ENCODE measurements at places on chromosomes 7 and 10.

DNA sequence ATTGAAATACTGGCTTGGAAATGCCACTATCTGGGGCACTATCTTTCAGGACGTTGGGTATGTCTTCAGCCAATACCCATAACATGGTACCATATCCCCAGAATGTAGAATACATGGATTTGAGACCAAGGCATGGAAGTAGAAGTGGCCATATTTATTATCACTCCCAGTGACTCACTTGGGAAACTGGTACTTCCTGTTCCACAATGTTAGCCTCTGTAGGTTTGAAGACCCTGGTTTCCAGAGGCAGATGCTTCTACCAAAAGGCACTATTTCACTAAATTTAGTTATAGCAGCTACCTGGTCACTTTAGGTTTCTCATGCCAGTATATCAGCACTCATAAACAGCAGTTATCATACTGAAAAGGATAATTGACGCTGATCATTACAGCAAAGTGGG is 184.2 kb downstream of the CCDC71L start:
- DNase-seq, result no peak

DNA sequence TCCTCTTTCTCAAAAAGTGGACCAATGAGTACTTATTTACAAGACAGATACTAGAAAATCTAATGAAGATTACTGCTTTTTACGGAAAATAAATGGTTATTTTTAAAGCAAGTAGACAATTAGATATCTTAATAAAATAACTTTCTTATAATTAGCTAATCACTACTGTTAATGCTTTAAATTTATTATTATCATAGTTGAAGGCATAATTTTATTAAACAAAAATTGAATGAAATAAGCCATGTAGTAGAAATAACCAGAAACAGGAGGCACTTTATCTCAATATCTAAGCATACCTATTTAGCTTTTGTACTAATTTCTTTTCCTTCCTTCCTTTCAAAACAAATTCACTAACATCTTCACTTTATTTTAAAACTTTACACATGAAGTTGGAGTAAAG is 134.9 kb downstream of the CHCHD3 start:
- DNase-seq, result no peak

GRCh38 chr7:43431020-43431595 is 151.8 kb upstream of the STK17A start:
- no peak for DNase-seq

DNA sequence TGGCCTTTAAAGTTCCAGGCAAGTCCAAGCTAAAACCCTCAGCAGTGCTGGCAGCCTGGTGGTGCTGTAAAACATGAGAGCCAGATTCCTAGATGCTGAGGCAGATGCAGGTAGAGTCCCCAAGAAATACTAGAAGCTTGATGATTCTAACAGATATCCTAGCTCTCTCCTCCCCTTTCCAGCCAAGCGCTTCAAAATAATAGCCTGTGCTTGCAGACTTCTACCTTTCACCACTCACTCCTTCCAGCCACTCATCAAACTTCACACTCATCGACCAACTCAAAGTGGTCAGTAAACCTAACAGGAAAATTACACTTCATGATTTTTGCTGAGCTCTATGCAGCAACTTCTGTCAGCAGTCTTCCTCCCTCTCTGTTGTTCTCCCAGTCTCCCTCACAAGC is 50.2 kb downstream of the LMBR1 start:
- no peak for DNase-seq

- no peak for DNase-seq
These were observed 982.1 kb upstream of the MBL2 start for GRCh38 chr10:53754596-53755250.

DNA sequence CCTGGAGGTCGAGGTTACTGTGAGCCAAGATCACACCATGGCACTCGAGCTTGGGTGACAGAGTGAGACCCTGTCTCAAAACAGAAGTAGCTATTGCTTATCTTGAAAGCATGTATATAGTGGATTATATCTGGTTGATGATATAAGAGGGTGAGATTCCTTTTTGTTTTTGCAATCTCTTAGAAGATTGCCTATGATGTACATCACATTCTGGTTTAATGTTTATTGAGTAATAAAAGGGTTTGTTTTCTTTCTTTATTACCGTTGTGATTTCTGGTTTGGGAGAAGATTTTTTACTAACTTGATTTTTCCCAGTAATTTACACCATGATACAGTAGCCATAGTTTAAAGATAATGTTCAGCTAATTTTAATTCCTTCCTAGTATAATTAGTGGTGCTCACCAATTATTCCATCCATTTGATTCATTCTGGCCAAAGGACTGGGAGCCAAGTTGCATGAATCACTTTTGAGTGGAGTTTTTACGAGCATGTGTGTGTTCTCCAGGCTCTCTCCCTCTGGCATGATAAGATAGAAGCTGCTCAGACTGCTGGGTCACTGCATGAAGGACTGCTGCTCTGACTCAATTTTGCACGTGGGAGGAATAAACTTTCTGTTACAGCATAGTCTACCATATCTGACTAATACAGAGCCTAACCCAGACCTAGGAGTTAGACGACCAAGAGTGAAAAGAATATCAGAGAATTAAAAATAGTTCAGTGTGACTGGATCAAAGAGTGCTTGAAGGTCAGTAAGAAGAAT is 13.5 kb upstream of the TSPAN13 start:
- no peak for DNase-seq

DNA sequence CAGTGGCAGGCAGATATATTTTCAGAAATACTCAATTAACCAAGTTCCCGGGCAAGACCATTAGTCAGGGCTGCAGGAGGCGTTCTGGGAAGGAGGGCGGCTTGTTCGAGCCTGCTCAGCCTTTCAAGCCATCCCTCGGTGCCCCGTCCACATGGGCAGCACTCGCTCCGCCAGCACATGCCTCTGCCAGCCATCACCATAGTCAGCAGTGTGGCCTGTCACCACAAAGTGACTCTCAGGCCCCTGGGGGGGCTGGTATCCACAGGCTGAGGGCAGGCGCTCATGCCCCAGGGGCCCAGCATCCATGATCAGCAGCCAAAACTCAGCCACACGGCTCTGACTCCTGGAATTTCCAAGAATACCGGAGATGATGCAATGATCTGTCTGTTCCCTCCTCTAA is 81.9 kb downstream of the CHST15 start:
- no peak for DNase-seq

GRCh38 chr7:36021917-36022550 is 131.0 kb upstream of the EEPD1 start:
- DNase-seq, result no peak

DNA sequence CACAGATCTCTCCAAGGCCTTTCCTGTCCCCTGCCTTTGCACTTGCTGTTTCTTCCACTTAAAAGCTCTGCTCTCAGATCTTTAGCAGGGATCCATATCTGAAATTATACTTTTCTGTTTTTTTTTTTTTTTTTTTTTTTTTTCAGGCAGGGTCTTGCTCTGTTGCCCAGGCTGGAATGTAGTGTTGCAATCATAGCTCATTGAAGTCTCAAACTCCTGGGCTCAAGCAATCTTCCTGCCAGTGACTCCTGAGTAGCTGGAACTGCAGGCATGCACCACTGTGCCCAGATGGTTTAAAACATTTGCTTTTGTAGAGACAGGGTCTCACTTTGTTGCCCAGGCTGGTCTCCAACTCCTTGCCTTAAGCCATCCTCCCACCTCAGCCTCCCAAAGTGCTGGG is 5.0 kb upstream of the TSPAN15 start:
- DNase-seq, result no peak

GRCh38 chr7:84800846-84801245 is 386.0 kb downstream of the SEMA3D start:
- no peak for DNase-seq

DNA sequence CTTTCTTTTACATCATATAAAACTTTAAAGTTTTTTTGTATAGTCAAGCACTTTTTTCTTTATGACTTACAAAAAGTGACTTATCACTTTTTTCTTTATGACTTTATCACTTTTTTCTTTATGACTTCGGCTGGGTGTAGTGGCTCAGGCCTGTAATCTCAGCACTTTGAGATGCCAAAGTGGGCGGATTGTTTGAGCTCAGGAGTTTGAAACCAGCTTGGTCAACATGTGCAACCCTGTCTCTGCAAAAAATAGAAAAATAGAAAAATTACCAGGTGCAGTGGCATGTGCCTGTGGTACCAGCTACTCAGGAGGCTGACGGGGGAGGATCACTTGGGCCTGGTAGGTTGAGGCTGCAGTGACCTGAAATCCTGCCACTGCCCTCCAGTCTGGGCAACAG is 108.8 kb upstream of the CSTF2T start:
- no peak for DNase-seq

- no peak for DNase-seq
These were observed 10.5 kb upstream of the RADIL start for GRCh38 chr7:4893929-4894475.

DNA sequence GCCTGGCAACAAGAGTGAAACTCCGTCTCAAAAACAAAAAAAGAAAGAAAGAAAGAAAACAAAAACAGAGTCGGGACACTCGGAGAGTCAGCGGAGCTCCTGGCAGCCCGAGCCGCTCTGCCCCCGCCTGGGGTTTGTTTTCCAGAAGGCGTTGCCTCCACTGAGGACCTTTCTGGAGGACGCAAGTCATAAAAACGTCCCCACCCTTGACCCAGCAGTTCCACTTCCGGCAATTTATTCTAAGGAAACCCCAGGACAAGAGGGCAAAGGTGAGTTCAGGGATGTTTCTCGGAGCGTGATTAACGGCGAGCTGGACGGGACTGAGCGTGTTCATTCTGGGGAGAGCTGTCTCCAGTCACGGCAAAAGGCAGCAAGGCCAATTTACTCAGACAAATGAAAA is 27.0 kb upstream of the SUN1 start:
- no peak for DNase-seq

DNA sequence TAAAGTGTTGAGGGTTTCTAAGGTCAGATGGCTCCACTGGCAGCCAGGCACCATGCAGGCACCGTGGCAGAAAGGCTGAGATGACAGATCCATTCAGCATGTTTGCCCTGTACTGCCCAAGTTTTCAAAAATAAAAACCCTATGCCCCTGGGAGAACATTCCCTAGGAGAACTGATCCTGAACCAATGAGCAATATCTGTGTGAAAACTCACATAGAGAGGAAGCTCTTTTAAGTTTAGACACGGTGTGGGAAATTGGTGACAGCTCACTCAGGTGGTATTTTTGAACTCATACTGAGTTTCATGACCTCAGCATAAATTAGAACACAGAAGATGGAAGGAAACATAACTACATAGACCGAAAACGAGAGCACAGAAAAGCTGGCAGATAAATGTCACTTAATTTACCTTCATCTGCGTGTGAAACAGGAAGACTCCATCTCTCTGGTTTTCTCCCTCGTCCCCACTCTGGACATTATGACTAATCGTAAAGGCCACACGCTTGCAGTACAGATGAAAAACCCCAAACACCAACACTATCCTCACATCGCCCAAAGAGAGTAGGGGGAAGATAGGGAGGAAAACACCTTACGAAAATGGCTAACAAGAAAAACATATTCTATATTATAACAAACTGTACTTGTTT is 127.8 kb downstream of the ICA1 start:
- no peak for DNase-seq

DNA sequence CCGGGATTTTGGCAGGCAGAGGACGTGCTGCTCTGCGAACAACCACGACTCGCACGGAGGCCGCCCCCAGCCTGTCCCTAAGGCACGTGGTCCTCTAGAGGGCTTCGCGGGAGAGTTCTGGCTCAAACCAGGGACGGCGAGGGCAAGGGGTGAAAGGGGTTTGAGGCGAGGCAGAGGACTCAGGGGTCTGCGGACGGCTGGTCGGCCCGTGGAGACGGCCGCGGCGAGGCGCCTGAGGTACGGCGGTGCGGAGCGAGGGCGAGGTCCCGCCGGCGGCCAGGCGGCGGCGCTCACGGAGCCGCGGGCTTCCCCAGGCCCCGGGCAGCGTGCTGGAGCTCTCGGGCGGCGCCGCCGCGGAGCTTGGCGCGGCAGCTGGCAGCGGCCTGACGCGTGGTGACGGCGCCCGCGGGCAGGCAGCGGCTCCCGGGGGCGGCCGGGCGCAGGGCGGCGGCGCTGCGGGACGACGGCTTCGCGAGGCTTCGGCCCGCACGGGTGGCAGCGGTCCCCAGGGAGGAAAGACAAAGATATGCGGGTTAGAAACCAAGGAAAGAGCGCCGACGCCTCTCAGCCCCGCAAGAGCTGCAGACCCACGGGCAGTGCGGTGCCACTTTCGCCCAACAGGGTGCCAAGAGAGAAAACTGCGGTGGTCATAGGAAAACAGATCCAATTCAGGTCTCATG is 44.8 kb downstream of the ZNF800 start:
- peak; percentile 55 for DNase-seq

GRCh38 chr7:132187869-132188789 is 388.1 kb downstream of the PLXNA4 start:
- DNase-seq, result no peak

GRCh38 chr7:390761-391410 is 100.9 kb downstream of the FOXL3 start:
- DNase-seq, result no peak

GRCh38 chr7:105675934-105676371 is 94.7 kb upstream of the EFCAB10 start:
- peak; percentile 46 for DNase-seq

- no peak for DNase-seq
These were observed 54.4 kb downstream of the CYP2C9 start for GRCh38 chr10:94992811-94993210.

DNA sequence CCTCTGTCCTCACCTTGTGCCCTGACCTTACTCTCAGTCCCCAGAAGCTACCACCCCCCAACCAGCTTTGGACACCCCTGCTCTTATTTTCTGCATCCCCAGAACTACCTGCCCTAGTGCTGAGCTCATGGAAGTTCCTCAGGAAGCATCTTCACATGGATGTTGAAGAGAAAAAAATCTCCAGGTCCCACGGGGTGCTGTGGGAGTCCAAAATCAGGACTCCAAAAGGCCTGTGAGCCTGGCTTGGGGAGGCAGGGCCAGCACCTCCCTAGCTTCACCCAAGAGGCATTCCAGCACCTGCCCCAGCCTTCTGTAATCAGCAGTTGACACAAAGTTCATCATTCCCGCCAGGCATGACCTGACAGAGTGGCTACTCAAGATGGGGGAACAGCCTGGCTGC is 20.7 kb upstream of the GDF10 start:
- no peak for DNase-seq

DNA sequence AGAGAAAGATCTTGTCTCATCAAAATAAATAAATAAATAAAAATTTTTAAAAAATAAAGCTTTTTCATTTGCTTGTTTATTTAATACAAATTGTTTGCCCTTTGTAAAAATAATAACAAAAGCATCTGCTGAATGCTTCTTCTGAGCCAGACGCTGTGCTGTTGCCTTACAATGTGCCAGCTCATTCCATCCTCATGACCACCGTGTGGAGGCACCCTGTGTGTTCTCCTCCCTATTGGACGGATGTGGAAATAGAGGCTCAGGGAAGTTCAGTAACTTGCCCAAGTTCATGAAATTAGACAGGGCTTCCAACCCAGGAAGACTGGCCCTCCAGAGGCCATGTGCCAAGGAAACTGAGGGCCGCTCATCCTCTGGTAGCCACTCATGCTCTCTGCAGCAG is 120.6 kb downstream of the SH3PXD2A start:
- no peak for DNase-seq

DNA sequence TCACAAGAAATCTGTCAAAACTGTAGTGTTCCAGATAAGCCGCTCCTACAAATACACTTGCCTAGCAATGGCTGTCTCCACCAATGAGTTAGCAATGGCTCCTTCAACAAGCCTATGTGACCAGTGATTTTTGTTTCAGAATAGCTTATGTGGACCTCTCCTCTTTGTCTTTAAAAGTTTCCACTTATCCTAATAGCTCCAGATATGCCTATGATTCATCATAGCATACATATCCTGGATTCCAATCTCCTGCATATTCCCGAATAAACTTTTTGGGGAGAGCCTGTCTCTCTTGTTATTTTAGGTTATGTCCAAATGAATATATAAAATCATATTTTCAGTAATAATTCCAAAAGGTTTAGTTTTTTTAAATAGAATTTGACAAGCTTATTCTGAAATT is 510.6 kb downstream of the ARL4A start:
- DNase-seq, result no peak

GRCh38 chr7:137878333-137878961 is 31.7 kb upstream of the DGKI start:
- DNase-seq, result no peak

All from T-helper 1 cell (primary cell).